ENCODE measurements at places on chromosomes 16 and 17.

- DNase-seq = no peak
Measured at GRCh38 chr17:28196636-28197035, 122.4 kb upstream of the TMEM97 start.

DNA sequence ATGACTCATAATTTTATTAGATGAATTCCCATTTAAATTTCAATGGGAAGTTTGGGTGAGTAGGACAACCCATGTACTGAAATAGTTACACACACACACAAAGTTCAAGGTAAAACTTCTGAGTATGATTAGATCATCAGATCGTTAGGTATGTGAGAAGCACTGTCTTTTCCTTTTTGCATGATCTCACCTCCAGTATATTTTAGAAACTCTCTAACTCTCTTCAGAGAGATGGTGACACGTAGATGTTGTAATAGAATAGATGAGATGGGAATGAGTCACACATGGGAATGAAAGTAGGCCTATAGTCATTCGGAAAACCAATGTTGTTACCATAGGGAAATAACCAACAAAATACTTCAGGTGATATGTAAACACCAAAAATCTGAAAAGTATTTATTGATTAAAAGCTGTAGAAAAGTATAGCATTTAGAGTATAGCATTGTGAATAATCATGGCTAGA, 22.2 kb downstream of the KRT23 start:
- DNase-seq = no peak

GRCh38 chr16:27235055-27235937, 32.0 kb downstream of the KDM8 start:
- DNase-seq = peak; percentile 97

GRCh38 chr17:8466873-8467272, 31.2 kb downstream of the NDEL1 start:
- DNase-seq = no peak

DNA sequence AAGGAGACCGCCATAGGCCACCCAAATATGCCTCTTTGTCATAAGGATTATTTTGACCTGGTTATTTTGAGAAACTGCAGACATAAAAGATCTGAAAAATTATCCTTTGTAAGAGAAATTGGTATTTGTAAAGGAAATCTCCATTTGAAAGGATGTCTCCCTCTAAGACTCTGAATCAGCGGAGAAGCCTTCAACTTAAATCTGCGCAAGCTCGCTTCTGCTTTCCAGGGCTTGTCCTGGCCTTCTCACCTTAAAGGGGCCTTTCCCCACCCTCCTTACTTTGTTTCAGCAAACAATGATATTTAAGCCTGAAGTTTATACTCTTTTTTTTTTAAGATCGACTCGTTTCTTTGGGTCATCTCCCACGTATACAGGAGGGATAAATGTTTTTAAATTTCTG, 34.5 kb downstream of the HSBP1 start:
- DNase-seq = no peak

GRCh38 chr17:78176548-78177025, 8.2 kb downstream of the SYNGR2 start:
- no peak for DNase-seq

- DNase-seq = no peak
Measured at GRCh38 chr16:70257391-70257790, 5.7 kb upstream of the EXOSC6 start.

DNA sequence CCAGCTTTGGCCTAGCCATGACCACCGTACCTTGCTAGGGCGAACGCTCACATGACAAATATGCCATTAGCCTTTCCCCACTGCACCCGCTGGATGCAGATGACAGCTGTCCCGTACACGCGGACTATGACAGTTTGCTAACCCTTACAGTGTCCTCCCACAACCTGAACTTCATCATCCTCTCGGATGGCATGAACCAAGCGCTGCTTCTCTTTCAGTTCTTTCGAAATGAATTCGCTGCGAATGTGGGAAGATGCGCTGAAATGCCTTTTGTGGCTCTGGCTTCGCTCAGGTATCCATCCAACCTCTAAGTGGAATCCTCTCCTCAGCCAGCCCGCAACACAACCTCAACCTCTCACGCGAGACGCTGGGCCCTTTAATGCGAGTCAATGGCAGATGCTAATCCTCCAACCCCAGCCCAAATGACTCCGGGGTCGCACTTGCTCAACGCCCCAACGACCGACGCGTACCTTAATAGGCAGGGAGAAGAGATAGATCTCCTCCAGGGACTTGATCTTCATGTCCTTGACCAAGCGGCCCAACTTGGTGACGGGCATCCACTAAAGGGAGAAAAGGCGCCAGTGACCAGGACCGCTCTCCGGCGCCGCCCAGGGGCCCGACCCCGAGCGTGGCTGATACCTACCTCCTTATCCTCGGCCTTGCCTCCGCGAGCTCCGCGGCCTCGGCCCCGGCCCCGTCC, 670 bp downstream of the RPS2 start:
- no peak for DNase-seq

- no peak for DNase-seq
Measured at GRCh38 chr16:450785-451512, 25.5 kb downstream of the RAB11FIP3 start.

GRCh38 chr17:2457913-2458312, 53.8 kb downstream of the METTL16 start:
- no peak for DNase-seq

- no peak for DNase-seq
Measured at GRCh38 chr16:51881731-51882130, 665.2 kb downstream of the TOX3 start.

DNA sequence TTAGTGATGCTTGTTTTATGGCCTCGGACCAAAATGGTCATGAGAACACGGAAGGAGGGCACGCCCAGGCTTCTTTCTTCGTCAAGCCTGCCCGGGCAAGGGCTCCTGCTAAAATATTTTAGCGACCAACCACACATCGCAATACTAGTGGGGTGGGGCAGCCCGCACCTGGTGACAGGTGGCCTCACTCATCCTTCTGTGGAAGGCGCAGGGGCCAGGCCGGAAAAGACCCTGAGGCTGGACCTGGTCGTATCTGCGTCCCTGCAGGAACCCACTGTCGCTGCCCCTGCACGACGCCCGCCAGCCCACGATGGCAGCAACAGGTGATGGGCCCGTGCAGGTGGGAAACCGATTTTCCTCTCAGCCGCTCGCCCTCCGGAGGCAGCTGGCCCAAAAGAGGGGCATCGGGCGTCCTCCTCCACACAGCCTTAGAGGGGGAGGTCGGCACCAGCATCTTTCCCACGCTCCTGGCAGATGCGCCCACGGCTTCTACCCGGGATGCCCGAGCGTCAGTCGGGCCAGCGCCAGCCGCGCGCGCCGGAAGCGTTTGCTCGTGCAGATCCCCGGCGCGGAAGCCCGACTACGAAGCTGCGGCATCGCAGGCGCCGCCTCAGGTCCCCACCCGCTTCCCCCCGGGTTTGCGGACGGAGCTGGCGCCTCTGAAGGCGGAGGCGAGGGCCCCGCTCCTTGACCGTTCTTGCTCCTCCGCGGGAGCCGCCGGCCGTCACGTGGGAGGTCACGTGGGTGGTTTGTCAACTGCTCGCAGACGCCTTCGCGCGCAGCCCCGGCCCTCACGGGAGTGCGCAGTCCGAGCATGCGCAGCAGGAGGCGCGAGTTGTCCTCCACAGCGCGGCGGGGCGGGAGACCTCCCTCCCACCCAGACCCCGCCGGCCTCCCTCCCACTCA, 22.8 kb upstream of the FOXK2 start:
- DNase-seq = peak; percentile 84

- no peak for DNase-seq
Measured at GRCh38 chr17:63136369-63137012, 170.5 kb downstream of the TANC2 start.
